ENCODE measurements at places on chromosomes 3 and 15.
A peak's percentile ranks its signal among the peaks of the same experiment; 100 is the strongest.

- DNase-seq, result peak; percentile 76
Observed at GRCh38 chr3:186909078-186909853, 21.1 kb upstream of the ST6GAL1 start.

- no peak for DNase-seq
Observed at GRCh38 chr3:103976931-103977339, 1389.8 kb upstream of the ALCAM start.

DNA sequence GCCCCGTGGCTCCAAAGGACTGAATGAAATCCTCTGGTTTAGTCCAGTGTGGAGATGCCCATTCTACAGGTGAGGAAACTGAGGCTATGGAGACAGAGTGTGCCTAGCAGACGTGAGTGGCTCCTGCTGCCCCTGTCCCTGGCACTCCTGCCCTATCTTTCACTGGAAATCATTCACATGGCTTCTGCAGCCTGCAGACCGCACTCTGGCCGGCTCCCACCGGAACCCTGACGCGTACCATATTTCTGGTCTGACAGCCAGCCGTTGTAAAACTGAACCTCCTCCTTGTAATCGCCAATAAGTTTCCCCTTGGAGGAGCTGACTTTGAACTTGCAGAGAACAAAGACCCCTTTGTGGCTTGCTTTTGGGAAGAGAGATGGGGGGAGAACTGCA, 136.5 kb downstream of the CHSY1 start:
- DNase-seq, result no peak

DNA sequence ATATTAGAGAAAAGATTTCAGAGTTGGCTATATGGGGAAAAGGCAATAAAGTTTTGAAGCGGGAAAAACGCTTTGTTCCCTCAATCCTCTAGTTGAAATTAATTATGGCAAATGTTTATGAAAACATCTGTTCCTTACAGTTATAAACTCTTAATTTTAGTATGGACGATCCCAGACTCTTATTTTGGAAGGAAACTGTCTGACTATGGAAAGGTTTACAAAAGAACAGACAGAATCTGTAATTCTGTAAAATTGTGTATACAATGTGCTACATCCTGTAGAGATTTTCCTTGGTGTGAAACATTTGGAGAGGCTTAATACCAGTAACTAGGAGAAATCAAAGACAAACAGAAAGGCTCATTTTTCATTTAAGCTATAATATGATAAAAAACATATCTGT, 311.8 kb downstream of the TBC1D5 start:
- no peak for DNase-seq

GRCh38 chr15:83356501-83357399, 72.3 kb upstream of the BNC1 start:
- no peak for DNase-seq

DNA sequence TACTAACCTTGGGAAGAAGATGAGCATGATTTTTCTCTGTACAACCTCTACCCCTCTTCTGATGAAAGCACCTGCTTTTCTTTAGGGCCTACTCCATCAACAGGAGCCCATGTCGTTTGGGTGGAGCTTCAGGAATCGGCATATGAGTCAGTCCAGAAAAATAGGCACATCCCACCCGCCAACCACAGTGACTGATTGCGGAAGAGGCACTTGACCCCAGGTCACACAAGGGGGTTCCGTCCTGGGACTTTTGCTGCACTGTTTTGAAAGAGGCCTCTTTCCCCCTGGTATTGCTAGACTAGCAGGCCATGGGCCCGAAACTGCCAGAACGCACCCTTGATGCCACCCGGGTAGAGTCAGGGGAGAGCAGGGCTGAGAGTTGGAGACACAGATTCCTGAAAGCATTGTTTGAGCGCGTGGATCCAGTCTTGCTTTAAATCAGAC, 19.3 kb upstream of the NRROS start:
- DNase-seq, result peak; percentile 70

DNA sequence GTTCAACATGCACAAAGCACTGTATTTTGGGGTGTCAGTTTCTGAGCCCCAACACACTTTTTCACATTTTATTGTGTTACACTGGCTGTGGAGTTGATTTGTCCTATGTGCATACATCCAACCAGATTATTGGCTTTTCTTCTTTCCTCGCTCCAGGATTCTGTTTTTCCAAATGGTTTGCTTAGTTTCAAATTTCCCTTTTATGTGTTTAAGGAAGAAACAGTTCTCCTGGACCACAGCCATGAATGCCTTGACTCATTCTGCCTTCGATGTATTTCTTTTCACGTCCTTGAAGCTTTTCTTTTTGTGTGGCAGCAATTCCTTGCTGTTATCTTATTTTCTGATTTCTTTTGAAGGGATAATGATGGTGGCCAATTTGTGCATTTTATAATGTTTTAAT, 53.8 kb downstream of the CACNA2D3 start:
- DNase-seq, result no peak

DNA sequence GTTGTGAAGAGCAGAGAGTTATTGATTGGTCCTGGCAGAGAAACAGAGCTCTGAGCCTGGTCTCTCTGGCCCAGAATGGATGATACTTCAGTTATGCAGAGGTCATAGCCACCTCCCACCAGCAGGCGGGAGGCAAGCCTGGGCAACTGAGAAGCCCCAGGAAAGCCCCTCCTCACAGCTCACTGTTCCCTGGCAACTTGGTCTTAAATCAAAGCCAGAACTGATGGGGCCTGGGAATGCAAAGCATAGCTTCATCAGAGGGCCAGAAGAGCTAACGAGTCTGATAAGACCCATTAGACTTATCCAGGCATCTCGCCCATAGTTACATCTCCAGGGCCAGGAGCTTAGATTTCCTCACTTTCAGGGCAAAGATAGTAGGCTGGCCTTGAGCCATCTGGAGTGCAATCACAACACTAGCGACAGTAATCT, 5.5 kb upstream of the COLQ start:
- DNase-seq, result no peak

- DNase-seq, result no peak
Observed at GRCh38 chr3:14804835-14805780, 13.7 kb upstream of the FGD5 start.

GRCh38 chr3:152095472-152095871, 173.3 kb upstream of the MBNL1 start:
- DNase-seq, result no peak

DNA sequence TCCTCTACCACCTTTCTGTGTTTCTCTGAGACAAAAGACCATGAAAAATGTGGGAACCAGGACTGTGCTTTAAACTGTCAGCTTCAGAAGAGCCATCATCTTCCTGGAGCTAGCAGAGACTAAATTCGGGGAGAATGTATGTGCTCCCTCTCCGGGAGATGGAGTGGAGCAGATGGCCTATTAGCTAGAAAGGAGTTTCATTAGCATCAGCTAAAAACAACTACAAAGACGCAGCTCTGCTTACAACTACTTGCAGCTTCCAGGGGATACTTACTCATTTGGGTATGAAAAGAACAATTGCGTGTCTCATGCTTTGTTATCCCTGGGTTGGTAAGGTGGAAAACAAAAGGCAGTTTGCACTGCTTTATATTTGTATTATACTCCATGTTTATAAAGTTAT, 159.6 kb downstream of the MFSD1 start:
- no peak for DNase-seq

DNA sequence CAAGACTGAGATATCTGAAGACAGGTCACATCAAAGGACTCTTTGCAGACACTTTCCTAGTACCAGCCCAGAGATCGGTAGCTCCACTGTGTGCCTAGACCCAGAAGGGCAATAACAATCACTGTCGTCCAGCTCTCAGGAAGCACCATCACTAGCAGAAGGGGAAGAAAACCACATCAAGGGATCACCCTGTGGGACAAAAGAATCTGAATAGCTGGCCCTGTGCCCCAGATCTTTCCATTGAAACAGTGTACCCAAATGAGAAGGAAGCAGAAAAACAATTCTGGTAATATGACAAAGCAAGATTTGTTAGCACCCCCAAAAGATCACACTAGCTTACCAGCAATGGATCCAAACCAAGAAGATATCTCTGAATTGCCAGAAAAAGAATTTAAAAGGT, 404.4 kb upstream of the NECTIN3 start:
- DNase-seq, result no peak

DNA sequence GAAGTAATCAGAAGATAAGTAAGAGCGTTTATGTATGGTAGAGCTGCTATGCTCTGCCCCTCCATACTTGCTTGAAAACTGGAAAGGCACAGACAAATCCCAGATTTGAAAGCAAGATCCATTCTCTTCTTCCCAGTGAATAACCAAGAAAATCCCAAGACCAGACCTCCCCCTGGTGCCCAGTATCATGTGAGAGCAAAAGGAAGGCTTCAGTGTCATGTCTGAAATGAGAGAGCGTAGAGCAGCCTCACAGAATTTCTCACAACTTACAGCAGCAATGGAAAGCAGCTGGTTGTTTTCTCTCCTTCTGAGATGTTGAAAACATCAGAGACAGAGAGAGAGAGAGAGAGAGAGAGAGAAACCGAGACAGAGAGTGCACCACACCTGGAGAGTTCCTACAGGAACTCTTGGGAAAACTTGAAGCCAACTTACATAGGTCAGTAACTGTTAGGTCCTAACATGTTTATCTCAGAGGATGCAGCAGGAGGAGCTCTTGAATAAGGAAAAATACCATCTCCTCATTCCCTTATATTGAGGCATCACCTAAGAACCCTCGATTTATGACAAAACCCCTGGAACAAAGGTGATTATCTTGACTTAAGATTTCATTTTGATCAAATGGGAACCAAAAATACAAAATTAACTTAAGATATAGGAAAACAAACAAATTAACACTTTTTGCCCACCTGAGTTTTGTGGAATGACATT, 273.3 kb downstream of the NSUN3 start:
- DNase-seq, result no peak

DNA sequence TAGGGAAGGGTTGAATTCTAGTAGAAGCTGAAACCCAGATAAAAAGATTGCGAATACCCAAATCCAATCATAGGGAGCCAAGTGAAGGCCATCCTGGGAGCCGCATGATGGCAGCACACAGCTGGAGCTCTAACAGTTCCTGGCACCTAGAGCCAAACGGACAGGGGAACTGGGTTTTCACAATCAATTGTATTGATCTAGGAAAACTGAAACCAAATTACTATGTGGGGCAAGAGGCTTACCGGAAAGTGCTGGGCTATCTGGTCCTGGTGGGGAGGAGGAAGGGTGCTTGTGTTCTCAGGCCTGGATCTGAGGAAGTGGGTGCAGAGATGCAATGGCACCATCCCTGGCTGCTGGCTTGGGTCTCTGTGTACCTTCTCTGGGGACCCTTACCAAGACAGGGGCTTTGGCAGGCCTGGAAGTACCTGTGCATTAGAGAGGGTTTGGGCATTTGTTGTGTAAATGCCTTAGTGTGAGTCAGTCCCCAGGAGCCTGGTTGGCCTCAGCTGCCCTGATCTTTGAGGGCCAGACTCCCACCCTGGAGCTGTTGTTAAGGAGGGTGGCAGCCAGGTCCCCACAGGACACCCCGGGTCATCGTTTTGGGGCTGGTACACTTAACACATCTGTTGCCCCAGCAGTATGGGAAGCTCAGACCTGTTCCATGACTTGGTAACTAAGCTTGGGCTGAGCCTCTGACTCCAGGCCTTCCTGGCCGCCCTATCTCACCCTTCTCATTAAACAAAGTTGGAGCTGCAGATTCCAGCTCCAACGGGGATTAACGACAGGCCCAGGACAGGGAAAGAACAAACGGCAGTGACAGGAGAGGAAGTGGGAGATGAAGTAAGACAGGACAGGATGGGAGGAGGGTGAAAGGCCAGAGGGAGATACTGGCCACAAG, 8.9 kb upstream of the FURIN start:
- no peak for DNase-seq

- DNase-seq, result peak; percentile 19
Observed at GRCh38 chr15:55799291-55800212, 56.6 kb upstream of the PRTG start.

- DNase-seq, result peak; percentile 15
Observed at GRCh38 chr3:126100634-126101301, 16.8 kb upstream of the SLC41A3 start.

DNA sequence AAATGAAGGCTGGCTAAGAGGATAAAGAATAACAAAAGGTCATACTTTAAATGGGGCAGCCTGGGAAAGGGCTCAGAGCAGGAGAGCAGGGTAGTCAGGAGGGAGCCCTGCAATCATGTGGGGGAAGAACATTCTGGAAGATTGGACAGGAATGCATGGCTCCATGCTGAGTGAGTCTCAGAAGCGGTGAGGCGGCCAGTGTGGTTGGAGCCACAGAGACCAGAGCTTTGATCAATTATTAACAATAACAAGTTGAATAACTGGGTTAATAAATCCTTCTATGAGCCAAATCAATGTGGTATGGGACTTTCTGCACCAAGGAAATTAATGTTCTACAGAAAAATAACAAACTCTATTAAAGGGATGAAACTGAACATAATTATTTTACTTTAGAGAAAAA, 57.9 kb upstream of the DCUN1D1 start:
- no peak for DNase-seq

- DNase-seq, result no peak
Observed at GRCh38 chr3:46833346-46834300, 29.6 kb downstream of the MYL3 start.

DNA sequence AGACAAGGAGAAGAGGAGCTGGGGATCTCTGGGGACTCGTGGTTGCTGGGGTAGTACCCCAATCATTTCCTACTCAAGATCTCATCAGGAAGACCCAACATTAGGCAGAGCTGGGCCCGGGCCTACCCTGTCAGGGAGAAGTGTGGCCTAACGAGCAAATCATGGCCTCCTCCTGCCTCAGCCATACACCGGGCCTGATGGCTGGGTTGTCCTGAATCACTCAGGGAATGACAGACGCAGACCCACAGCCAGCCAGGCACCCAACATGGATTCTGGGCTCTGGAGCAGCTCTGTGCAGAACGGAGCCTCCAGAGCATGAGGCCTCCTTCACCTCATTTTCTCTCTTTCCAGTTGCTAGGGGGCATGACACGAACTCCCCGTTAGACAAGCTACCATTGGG, 19.7 kb downstream of the ITGA11 start:
- DNase-seq, result no peak

DNA sequence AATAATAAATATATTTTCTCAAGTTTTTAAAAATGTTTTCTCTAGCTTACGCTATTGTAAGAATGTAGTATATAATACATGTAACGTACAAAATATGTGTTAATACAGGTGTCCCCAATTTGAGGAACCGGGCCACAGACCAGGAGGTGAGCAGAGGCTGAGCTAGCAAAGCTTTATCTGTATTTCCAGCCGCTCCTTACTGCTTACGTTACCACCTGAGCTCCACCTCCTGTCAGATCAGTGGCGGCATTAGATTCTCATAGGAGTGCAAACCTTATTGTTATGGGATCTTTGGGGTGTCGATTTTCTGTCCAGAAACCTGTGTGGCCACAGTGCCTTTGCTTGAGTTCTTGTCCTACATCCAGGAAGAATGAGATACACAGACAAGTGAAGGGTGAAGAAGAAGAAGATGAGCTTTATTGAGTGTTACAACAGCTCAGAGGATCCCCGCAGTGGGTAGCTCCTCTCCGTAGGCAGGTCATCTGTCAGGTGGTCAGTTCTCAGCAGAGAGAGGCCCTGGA, 9.9 kb upstream of the TRIM59 start:
- DNase-seq, result no peak

- DNase-seq, result no peak
Observed at GRCh38 chr3:105877336-105877910, 8.6 kb upstream of the CBLB start.
